Inflammatory macrophage treated with lipopolysaccharide for 1 hour (primary cell): ENCODE measurements at places on chromosomes 1 and 21.
A peak's percentile ranks its signal among the peaks of the same experiment; 100 is the strongest.

DNA sequence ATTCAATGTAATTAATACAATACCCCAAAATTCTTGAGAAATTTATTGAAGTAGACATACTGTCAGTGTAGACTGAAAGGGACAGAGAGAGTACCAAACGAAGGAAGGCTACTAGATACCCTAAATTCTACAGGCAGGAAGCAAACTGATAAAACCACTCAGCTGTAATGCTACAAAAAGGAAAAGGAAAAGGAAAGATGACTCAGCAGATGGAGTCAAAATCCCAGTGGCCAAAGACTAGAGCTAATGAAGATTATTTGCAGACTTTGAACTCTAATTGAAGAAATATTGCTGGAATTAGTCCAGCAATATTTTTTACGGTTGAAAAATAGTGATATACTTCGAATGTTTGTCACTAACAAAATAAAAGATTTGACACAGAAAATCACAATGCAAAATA, 671.9 kb downstream of the BRINP3 start:
- no peak for DNase-seq

GRCh38 chr21:33411949-33412430, 8.8 kb downstream of the IFNGR2 start:
- DNase-seq = no peak

- DNase-seq = peak; percentile 74
Measured at GRCh38 chr1:168626326-168626725, 49.9 kb downstream of the XCL1 start.

DNA sequence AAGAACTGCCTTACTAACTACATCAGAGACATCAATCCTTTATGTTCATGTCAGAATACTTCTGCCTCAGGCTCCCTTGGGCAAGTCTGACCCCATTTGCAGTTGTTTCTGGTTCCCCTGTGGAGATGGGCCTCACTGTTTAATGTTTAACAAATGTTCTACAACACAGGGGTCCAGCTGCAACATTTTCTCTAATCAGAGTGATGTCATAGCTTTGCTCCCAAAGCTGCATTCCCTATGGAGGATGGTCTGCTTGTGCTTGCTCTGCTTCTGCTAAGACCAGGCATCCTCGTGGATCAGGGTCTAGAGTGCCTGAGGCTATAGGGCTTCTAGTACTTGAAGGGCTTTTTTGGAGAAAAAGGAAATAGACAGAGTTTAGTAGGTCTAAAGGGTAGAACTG, 1071.2 kb downstream of the TTLL7 start:
- no peak for DNase-seq

DNA sequence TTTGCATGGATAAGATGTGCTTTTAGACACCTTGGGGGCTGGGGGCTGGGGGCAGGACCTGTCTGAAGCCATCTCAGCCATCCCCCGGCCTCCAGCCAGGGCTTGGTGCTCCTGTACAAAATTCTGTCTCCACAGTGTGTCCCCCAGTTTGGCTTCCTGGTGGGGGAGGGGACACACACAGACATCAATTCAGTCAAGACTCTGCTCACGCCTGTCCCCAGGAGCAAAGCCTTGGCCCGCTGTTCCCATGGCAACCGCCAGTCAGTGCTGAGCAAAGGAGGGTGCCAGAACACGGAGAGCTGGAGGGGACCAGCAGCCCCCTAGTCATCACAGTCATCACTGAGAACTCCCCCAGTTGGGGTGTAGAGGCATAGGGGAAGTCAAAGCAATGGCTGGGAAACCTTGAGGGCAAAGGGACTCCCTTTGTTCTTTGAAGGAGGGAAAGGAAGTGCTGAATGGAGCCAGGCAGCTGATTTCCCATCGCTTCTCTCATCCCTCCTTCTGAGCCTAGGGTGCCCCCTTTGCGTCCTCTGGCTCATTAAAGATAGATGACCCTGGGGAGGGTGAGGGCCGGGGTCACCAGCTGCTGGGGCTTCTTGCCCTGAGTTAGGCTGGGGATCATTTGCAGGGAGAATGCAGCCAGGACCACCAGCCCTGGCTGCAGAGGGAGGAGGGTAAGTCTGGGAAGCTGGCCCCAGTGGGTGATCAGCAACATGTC, 134.9 kb upstream of the IPO9 start:
- no peak for DNase-seq
